Activated CD8-positive, alpha-beta memory T cell treated with anti-CD3 and anti-CD28 coated beads, Interleukin-2, amount 10 ng/mL, durations not matched to agents 7 days and 5 days (primary cell): ENCODE measurements at places on chromosomes 16 and 17. TPM values are rescaled to one million over a fixed set of nuclear protein-coding genes. Genes with fewer than 3 reads are reported as not detected.

Gene ARHGDIG
- total RNA-seq: not detected

Gene HOXB1
- not detected for total RNA-seq

Gene CRLF3
- total RNA-seq: 58.2 TPM

Gene ATAD5
- total RNA-seq: 33.7 TPM

Gene PRSS36
- 0.59 TPM for total RNA-seq

Gene RNF112
- 0.14 TPM for total RNA-seq

Gene ULK2
- 11.2 TPM for total RNA-seq

Gene CANT1
- 78.3 TPM for total RNA-seq
